Left renal pelvis (tissue), 4 donors: ENCODE measurements at places on chromosomes 12 and 14.

GRCh38 chr12:96258104-96258961, 64.2 kb downstream of the ELK3 start:
- DNase-seq: no peak

GRCh38 chr12:91215940-91216454, 33.4 kb upstream of the DCN start:
- no peak for DNase-seq

- DNase-seq: no peak
Measured at GRCh38 chr12:88433997-88434703, 146.1 kb downstream of the KITLG start.

DNA sequence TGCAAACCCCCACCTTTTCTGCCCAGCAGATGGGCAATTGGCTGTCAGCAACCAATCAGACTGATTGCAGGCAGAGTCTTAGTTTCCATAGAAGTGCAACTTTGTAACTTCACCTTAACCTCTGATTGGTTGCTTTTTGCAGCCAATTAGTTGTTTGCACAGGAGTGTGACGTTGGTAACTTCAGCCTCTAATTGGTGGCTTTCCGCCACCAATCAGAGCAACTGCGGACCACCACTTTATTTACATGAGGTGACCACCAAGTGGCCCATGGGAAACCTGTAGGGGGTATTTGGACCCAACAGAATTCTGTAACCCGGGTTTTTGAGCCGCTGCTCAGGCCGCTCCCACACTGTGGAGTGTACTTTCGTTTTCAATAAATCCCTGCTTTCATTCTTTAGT, 32.3 kb downstream of the CDKN1B start:
- DNase-seq: no peak

DNA sequence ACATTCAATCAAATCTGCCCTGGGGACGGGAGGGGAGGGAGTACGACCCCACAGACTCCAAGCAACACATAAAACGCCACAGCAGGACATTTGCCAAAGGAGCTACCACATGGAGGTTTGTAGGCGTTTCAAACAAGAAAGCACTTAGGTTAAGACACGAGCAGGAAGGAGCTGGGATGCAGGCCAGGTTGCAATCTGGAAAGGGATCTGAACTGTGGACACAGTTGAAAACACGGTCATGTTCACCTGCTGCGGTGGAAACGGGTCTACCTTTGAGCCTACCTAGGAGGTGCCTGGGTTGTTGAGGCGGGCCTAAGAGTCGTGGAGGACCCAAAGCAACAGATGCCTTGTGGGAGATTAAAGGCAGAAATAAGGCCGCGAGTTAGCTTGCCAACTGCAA, 18.4 kb downstream of the PRKAB1 start:
- DNase-seq: no peak

DNA sequence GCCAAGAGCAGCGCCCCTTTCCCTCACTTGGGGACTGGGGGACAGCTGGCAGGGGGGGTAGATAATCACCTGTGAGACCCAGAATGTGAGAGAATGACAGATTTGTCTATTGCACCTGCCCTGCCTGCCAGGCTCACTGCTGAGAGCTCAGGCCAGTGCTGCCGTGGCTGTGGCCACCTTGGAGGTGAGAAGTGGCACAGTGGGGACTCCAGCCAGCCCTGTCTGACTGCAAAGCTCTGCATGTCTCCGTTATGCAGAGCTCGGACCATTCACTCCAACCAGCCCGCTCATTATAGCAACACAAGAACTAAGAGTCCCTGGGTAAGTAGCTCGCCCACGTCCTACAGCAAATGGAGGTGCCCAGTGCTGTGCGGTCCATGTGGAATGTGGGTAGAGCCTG, 88.8 kb downstream of the DICER1 start:
- DNase-seq: no peak

- no peak for DNase-seq
Measured at GRCh38 chr12:12803186-12803585, 10.0 kb upstream of the DDX47 start.

DNA sequence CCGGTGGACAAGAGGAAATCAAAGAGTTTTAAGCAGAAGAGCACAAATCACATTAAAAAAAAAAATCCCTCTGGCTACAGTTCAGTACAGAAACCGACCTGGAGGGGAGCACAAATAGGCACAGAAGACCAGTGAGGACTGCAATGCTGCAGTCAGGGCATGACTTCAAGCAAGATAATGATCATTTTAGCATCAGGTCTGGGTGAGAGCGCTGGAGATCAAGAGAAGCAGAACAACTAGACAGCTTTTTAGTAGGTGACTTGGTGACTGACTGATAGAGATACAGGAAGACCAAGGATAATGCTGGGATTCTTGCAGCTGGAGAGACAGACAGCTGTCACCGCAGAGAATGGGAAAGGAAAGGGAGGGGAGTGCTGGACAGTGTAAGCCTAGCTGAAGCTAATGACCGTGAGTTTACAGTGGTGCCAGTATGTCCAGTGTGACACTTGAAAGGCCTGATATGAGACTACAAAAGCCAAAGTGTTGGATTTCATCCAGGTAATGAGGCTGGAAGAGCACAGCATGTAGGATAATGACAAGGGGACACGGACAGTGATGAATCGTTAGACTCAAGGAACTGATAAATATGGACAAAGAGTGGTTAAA, 5.6 kb downstream of the NFYB start:
- DNase-seq: no peak

DNA sequence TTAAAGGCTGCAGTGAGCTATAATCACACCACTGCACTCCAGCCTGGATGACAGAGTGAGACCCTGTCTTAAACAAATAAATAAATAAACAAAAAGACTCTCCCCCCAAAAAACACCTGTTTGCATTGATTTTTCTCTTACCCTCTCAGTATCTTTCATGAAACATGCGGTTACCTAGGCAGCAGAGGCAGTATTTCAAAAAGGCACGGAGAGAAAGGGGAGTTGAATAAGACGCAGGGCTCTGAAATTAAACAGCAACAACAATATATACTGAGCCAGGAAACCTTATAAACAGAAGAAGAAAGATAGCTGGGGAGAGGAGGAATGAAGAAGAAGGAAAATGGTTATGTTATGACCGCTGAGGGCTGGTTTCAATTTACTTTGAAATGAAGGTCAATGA, 277.6 kb downstream of the BTG1 start:
- no peak for DNase-seq

DNA sequence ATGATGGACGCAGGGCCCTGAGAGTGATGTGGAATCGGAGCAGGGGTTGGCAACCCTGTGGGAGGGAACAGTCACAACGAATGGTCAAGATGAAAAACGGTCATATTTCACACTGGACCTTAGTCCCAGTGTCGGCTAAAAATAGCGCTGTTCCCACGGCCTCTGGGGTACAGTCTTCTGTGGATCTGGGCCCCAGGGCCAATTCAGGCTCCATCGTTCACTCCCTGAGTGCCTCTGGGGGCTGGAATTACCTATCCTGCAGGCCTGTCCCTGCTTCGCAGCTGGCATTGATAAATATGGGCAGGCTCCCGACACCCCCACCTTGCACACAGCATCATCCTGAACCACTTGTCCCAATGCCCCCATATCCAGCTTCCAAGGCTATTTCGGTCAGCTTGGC, 18.6 kb downstream of the GSC start:
- no peak for DNase-seq

DNA sequence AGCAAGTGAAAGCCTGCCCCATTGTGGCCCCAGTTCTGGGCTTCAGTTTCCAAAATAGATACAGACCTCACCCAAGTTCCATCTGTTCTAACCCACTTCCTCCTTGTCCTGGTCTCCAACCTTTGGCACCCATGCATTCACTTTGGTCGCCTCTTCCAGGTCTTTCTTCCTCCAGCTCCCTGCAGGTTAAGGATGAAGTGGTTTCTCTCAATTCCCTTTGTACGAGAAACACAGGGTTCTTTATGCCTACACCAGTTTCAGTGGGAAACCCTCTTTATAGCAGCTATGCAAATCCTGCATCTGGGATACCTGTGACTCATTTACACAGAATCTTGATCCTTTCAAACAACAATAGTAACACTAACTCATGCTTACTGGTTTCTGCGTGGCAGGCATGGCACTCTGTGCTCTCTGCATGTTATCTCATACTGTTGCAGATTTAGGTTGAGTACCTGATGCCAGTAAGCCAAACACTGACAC, 110.6 kb upstream of the AMIGO2 start:
- DNase-seq: no peak

DNA sequence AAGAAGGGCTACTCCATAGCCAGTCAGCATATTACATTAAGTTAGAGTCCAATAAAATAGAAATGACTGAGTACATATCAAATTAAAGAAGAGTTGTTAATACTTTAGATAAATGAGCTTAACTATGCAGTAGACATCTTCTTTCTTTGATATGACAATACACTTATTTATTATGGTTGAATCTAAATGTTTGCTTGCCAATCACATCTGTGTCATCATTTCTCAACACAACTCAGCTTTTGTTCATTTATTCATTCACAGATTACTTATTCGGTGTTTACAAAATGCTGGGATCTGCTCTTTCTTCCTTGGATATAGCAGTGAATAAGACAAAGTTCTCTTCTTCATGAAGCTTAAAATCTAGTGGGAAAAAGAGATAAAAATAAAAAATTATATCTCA, 614.6 kb upstream of the ATP2B1 start:
- DNase-seq: no peak

- DNase-seq: no peak
Measured at GRCh38 chr14:88470542-88471440, 84.0 kb downstream of the PTPN21 start.

DNA sequence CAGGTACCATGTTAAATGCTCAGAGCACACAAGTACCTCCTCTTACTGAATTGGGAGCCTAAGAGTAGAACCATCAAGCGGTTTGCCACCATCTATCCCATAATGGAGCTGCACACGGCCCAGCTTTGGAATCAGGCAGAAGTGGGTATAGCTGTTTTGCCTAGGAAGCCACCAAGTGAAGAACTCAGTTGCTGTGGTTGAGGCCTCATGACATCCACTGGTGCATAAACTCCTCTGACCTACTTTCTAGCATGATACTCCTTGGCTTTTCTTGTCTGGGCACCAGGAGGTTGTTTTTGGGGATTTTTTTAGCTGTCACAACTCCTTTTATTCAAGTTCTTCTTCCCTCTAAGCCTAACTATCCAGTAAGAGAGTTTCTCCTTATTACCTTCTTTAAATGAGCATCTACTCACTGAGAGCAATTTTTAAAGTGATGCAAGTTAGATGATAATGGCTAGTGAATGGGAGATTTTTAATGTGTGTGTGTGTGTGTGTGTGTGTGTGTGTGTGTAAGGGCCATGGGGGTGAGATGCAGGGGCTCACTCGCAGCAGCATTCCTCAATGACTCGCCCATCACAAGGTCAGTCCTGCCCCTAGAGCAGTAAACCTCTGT, 20.9 kb upstream of the KRAS start:
- no peak for DNase-seq

DNA sequence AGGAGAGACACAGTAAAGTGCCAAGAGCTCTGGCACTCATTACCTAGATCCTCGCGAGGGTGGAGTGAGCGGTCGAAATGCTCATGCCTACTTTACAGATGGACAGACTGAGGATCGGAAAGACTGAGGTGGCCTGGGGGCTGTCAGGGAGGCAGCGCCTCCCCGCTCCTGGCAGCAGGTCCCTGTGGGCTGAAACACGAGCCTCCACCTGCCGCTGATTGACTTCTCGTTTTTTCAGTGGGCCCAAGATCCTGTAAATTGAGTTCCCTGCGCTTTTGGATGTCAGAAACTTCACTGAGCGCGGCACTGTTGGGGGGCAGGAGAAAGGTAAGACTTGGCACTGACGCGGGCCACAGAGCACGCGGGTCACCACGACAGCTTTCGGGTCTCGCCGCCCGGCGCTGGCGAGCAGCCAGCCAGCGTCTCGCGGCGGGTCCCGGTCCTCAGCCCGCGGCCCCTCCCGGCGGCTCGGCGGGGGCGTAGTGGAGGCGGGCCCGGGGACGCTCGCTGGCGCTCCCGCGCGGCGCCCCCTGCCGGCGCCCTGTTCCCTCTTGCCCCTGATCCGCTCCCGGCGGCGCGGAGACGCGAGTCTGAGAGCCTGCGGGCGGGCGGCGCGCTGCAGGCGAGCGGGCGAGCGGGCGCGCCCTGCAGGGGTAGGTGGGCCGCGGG, 552 bp upstream of the SCN8A start:
- DNase-seq: peak; percentile 64

GRCh38 chr12:29026419-29026818, 122.7 kb upstream of the FAR2 start:
- DNase-seq: no peak

DNA sequence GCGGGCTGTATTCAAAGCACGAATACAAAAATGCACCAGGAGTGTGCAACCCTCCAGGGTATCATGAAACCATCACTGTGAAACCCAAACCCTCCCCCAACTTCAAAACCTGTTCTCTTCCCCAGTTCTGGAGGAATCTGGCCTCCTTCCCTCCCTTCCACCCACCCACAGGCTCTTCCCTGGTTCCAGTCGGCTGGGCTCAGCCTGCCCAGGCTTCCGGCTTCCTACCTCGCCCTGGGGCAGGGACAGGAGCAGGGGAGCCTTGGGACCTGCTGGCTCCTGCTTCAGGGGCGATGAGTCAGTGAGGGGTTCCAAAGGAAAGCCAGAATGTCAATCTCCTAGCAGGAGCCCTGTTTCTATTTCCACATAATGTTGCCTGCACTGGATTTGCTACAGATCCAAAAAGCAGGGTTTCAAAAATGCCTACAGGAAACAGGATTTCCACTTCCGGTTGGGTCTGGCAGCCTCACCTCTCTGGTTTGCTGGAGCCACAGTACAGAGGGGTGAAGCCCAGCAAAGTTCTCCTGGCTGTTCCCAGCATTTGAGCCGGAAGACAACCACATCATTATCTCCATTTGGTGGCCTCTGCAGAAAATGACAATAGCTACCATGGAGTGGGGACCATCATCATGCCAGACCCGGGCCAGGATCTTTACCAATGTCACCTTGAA, 278.3 kb downstream of the DPF3 start:
- DNase-seq: no peak

DNA sequence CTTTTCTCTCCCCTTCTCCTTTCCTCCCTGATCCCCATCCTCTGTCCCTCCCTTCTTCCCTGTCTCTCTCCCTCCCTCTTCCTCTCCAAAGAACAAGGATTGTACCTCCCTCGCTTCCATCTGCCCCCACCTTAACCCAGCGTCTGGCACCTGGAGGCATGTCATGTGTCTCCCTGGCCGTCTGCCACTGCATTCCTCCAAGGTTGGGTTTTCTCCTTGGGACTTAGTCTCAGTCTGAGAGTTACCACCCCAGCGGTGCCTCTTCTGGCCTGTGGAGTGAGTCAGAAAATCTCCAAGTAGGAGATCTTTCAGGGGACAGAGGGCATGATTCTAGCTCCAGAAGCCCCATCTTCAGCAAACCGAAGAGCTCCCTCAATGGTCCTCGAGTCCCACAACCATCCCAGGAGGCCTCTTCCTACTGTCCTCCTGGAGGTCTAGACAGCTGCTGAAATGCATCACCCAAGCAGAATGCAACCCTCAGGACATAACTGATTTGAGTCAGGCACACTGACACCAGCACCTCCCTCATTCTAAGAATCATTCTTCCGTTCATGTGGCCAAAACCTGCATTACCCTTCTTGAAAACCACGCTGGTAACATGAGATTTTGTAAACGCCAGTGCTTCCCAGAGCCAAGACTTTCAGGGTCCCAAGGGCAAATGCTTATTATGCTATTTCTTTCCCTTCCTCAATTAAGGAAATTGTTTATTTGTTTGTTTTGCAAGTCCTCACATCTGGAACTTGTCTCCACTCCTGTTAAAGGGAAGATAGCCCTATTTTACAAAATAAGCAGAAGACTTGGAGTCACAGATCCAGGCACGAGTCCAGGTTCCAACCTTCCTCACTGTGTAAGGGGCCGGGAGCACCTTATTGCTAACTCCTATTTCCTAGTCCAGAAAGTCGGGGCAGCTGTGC, 463.2 kb downstream of the BCL11B start:
- DNase-seq: no peak
